ENCODE measurements at places on chromosomes 16 and 17. TPM values are rescaled to one million over a fixed set of nuclear protein-coding genes. Genes with fewer than 3 reads are reported as not detected.

MEIOB gene
- not detected for total RNA-seq

CDRT15 gene
- total RNA-seq = not detected

HSPB9 gene
- total RNA-seq = not detected

KRTAP4-9 gene
- not detected for total RNA-seq

GDPD3 gene
- 9.3 TPM for total RNA-seq

TMIGD1 gene
- total RNA-seq = not detected

CTRL gene
- total RNA-seq = 0.56 TPM

RHBDF1 gene
- total RNA-seq = 60.7 TPM

DNA sequence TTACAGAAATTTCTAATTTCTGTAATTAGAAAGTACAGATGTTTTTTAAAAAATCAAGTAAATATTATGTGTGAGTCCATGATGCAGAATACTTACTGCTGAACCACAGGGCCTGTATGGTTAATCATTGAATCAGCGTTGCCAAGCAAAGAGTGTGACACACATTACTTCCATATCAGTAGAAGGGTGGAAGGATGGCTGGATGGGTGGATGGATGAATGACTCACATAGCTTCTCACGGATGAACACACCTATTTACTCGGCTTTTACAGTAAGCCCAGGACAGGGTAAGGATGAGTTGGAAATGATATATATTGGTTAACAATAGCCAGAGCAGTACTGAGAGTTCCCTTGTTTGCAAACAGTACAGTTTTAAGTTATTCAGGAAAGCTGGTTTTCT lies 495.9 kb upstream of the RBFOX1 start:
- no peaks in the 10 kb centered on the region for H3K4me1 ChIP-seq
- H3K4me3 ChIP-seq = no peak overlapping the region
- H3K36me3 ChIP-seq = peaks cover 3% of the 10 kb centered on the region

- peaks cover 54% of the 10 kb centered on the region for H3K4me1 ChIP-seq
- H3K27me3 ChIP-seq = peaks cover 9% of the 10 kb centered on the region
- H3K27ac ChIP-seq = peak overlapping the region; percentile 91
- H3K36me3 ChIP-seq = peaks cover 19% of the 10 kb centered on the region
Measured at GRCh38 chr17:41775394-41776226, 10.9 kb downstream of the JUP start.

- H3K27ac ChIP-seq = no peak overlapping the region
- peaks cover 3% of the 10 kb centered on the region for H3K36me3 ChIP-seq
- no peak overlapping the region for H3K4me3 ChIP-seq
Measured at GRCh38 chr16:89924297-89924924, 1.3 kb downstream of the TUBB3 start.

- peaks cover 1% of the 10 kb centered on the region for H3K27me3 ChIP-seq
- no peaks in the 10 kb centered on the region for H3K4me1 ChIP-seq
- no peaks in the 10 kb centered on the region for H3K36me3 ChIP-seq
- no peak for DNase-seq
- no peak overlapping the region for H3K27ac ChIP-seq
Measured at GRCh38 chr17:69401251-69401650, 13.2 kb upstream of the MAP2K6 start.

DNA sequence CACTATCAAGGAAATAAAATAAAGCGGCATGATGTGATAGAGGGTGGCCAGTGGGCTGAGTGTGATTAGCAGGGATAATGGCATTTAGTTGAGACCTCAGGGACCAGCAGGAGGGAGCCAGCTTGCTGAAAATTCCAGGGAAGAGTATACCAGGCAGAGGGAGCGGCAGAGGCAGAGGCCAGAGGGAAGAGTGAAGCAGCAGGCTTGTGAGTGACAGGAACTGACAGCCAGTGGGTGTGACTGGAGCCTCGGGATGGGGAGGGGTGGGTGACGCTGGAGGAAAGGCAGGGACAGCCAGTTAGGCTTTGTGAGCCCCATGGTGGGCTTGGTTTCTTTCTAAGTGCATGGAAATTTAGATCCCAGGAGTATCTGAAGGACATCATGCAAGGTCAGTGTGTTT lies 209.7 kb upstream of the CACNG3 start:
- H3K4me3 ChIP-seq = no peak overlapping the region
- H3K4me1 ChIP-seq = peaks cover 8% of the 10 kb centered on the region
- DNase-seq = no peak
- H3K36me3 ChIP-seq = no peaks in the 10 kb centered on the region

DNA sequence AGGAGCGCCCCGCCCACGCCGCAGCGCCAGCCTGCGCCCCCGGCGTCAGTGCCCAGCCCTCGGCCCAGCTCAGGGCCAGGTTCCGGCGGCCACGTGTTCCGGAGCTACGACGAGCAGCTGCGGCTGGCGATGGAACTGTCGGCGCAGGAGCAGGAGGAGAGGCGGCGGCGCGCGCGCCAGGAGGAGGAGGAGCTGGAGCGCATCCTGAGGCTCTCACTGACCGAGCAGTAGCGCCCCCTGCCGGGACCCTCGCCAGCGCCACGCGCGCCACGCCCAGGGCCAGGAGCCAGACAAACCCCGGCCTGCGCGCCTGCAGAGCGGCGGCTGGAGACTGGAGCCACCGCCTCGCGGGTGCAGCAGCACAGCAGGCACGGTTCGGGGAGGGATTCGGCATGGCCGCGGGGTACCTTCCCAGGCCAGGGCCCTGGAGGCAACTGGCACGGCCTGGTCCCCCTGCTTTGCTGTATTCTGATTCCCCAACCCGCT lies 9.3 kb downstream of the CORO6 start:
- peaks cover 6% of the 10 kb centered on the region for H3K36me3 ChIP-seq
- no peak overlapping the region for H3K27ac ChIP-seq
- no peak overlapping the region for H3K4me3 ChIP-seq
- DNase-seq = peak; percentile 99
- peaks cover 21% of the 10 kb centered on the region for H3K27me3 ChIP-seq

DNA sequence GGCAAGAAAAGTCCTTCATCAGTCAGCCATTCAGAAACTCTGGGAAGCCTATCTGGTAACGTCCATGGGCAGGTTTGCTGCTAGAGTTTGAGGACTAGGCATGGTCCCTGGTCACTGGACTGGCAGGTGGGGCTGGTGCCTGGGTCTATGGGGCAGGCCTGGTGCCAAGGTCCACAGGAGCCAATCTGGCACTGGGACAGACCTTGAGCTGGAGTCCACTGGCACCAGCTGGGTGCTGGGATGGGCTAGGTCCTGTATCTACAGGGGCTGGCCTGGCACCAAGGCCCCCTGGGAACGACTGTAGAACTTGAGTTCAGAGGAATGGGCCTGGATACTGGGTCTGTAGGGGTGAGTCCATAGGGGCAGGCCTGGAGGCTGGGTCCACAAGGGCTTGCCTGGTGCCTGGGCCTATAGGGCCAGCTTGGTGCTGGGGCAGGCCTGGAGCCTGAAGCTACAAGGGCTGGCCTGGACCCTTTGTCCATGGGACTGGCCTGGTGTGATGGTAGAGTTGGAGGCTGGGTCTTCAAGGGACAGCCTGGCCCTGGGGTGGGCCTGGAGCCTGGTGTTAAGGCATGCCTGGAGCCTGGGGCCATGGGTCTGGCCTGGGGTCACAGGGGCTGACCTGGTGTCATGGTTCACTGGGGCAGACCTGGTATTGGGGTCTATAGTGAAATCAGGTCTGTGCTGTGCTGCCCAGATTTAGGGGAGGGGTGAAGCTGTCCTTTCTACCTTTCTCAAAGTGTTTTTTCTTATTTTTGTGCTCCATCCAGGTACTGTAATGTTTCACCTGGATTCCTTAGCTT lies 30.5 kb upstream of the NKD1 start:
- DNase-seq = no peak
- H3K27me3 ChIP-seq = no peaks in the 10 kb centered on the region
- no peaks in the 10 kb centered on the region for H3K4me1 ChIP-seq
- H3K36me3 ChIP-seq = peaks cover 7% of the 10 kb centered on the region

DNA sequence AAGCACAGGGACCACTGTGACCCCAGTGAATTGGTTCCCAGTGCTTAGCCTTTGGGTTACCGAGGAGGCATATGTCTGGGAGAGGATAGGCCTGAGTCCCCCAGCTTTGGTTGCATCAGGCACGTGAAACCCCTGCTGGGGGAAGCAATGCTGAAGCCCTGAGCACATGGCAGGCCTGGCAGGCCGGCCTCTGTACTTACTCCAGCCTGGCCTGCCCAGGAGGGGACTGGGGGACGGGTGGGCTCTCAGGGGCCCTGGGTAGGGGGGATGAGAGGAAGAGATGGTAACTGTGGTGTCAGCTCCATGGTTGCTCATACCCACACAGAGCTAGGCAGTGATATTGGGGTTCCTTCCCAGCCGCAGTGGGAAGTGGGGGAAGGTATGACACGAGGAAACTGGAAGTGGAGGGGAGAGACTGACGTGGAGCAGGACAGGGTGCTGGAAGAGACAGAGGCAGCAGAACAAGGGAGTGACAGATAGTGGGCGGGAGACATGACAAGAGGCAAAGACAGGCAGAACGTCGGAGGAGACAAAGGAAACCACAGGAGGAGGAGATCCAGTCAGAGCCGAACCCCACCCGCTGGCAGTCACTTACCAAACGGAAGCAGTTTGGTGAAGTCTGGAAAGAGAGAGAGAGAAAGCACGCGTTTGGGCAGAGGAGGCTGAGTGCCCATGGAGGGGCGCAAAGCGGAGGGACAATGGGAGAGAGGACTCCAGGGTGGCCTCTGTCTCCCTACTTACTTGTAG lies 9.1 kb downstream of the TMEM208 start:
- DNase-seq = no peak
- H3K27ac ChIP-seq = peak overlapping the region; percentile 59
- H3K4me3 ChIP-seq = peak overlapping the region; percentile 48
- peaks cover 20% of the 10 kb centered on the region for H3K4me1 ChIP-seq
- peaks cover 48% of the 10 kb centered on the region for H3K36me3 ChIP-seq
- H3K27me3 ChIP-seq = peaks cover 15% of the 10 kb centered on the region

- H3K4me3 ChIP-seq = no peak overlapping the region
- H3K36me3 ChIP-seq = peaks cover 11% of the 10 kb centered on the region
- peaks cover 2% of the 10 kb centered on the region for H3K4me1 ChIP-seq
- H3K27ac ChIP-seq = no peak overlapping the region
- H3K27me3 ChIP-seq = peaks cover 5% of the 10 kb centered on the region
- no peak for DNase-seq
Measured at GRCh38 chr16:10543231-10543977, 37.0 kb downstream of the EMP2 start.

DNA sequence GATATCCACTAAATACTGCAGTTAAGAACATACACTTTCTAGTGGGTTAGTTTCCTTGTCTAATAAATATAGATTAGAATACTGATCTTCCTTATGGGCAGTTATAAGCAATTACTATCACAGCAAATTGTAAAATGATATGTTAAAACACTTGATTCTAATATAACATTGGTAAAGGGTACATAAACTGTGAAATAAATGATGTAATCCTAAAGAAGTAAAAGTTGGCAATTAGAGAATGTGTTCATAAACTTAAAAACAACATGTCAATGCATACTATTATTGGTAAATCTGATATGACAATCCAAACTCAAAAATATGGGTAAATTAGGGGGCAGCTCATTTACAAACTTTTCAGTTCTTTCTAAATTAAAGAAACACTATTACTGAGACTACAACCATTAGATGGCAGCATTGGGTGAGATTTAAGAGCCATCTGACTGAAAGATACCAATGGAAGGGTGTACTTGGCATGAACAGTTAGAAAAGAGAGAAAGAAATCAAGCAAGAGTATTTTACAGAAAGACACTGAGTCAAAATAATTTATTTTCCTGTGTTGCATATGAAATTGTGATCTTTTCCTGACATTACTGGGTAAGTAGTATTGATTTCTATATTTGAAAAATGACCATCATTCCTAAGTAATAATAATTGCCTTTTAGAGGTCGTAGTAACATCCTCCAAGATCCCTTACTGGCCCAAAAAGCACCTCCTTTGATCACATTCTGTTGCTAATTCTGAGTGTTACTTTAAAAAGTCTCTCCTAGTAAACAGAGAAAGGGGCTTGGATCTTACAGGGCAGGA lies 119.6 kb downstream of the SPAG9 start:
- H3K36me3 ChIP-seq = peaks cover 17% of the 10 kb centered on the region
- H3K4me1 ChIP-seq = peaks cover 2% of the 10 kb centered on the region
- H3K4me3 ChIP-seq = peak overlapping the region; percentile 21
- peak; percentile 10 for DNase-seq

- H3K27me3 ChIP-seq = peaks cover 18% of the 10 kb centered on the region
- peaks cover 17% of the 10 kb centered on the region for H3K4me1 ChIP-seq
- no peak overlapping the region for H3K27ac ChIP-seq
Measured at GRCh38 chr17:45320349-45320930, 3.6 kb upstream of the MAP3K14 start.

DNA sequence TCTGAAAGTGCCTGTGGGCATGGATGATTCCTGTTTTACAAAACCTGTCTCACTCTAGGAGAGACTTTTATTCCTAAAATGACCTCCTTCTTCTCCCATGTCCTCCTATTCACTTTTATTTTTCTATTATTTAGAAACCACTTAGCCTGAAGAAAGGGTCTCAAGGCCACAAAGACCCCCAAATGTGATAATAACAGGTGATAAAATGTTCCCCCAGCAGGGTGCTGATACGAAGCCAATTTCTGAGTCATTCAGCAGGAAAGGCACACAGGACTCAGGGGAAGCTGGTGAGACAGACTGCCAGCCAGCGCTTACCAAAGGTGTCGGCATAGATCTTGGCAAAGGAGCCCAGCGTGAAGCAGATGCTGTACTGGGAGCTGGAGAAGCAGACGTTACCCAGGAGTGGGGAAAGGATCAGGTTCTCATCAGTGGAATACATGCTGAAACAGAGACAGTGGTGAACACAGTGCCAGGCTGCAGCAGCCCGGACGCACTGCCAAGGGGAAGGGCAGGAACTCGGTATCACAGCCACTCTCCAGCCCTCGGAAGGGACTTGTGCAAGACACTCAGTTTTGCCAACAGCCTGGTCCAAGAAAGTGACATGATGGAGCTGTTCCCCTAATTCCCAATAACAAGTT lies 24.6 kb downstream of the HIGD1B start:
- H3K36me3 ChIP-seq = peaks cover 43% of the 10 kb centered on the region

All from endothelial cell (in vitro differentiated cells).